PC-9 (cell line): ENCODE measurements at places on chromosomes 16 and 17. TPM values are rescaled to one million over a fixed set of nuclear protein-coding genes. Genes with fewer than 3 reads are reported as not detected.

- H3K27me3 ChIP-seq = no peaks in the 10 kb centered on the region
- no peak overlapping the region for H3K4me3 ChIP-seq
- H3K4me1 ChIP-seq = peaks cover 20% of the 10 kb centered on the region
- no peak overlapping the region for H3K27ac ChIP-seq
- H3K36me3 ChIP-seq = no peaks in the 10 kb centered on the region
Measured at GRCh38 chr16:14004031-14004728, 66.9 kb upstream of the MRTFB start.

DNA sequence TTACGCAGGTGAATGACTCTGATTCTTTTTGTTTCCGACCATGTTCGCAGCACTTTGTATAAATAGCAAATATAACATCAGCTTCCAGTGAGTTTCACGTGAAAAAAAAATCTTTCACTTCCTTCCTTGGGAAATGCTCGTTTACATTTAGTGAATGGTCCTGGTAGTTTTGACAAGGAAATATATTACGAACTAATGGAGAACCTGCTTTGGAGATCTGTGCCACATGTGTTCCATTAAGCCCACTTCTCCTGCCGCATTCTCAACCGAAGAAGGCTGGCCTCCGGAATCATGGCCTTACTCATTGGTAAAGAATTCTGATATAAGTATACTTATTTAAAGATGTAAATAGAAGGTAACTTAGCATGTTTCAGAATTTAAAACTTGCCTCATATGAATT is 3.6 kb downstream of the CRAMP1 start:
- no peak overlapping the region for H3K4me3 ChIP-seq
- H3K4me1 ChIP-seq = peaks cover 17% of the 10 kb centered on the region; the same call in 1 of the 2 replicates
- H3K27ac ChIP-seq = no peak overlapping the region
- DNase-seq = no peak
- no peaks in the 10 kb centered on the region for H3K27me3 ChIP-seq

DNA sequence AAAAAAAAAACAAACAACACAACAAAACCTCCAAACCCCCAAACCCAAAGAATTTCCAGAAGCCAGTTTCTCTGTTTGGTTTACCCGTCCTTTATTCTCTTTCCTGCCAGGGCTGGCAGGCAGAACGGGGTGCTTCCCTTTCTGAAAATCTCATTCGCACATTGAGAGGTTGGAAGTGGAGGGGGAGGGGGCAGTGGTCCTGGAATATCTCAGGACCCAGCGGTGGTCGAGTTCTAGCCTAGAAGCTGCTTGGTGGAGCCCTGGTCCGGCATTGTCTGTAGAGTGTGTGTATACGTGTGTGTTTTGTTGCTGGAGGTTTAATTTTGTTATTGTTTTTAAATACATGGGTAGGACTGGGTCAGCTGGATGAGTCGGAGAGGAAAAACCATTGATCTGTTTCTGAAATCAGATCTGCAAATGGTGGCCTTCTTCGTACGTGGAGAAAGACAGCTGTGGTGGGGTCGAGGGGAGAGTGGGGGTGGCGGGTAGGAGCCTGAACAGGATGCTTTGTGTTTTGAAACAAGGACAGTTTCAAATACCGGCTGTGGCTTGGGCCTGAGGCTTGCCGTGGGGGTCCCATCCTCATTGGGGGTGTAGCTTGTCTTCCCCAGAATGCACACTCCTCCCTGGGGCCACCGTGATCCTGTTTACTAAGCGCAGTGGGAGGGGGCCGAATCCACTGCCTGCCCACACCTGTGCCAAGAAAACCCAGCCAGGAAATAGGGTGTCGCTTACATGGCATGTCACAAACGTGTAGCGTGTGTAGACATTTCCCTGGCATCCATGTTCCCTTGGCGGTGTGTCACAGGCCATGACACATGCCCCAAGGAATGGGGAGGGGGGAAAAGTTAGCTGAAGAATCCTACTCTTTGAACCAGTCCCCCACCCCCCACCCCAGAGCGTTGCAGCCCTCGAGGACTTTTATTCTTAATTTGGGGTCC is 1.6 kb downstream of the CMIP start:
- peak overlapping the region; percentile 92 for H3K4me3 ChIP-seq
- peak overlapping the region; percentile 81 for H3K27ac ChIP-seq

DNA sequence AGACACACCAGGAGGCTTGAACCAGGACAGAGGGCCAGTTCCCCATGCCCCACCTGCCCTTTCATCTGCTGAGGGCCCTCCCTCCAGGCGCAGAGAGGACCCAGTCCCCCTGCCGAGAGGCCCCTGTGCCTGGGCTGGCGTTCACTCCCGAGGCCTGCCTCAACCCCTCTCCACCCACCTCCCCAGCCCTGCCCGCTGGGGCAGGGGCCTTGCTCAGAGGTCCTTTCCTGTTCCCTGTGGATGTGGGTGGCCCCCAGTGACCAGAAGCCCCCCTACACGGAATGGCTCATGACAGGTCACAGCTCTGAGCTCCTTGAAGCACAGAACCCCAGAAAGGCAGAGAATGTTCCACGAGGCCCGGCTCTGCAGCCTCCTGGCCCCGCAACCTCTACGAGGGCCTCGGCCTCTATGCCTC is 6.7 kb downstream of the TMC6 start:
- no peak overlapping the region for H3K27ac ChIP-seq
- H3K4me1 ChIP-seq = peaks cover 4% of the 10 kb centered on the region
- no peaks in the 10 kb centered on the region for H3K36me3 ChIP-seq
- no peak overlapping the region for H3K4me3 ChIP-seq
- no peaks in the 10 kb centered on the region for H3K27me3 ChIP-seq

DNA sequence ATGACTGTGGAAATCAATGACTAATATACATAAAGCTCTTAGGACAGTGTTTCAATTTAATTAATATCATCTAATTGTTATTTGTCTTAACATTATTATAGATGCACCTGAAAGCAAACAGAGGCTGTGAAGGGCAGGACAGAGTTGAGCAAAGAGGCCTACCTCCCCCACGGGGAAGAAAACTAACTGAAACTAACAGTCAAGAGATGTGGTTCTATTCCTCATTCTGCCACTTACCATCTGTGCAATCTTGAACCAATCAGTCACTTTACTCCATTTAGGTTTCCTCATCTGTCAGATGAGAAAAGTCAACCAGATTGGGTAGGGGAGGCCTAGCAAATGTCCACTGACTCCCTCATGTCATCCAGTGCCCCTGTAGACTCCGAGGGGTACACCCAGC is 59.1 kb downstream of the C17orf67 start:
- no peaks in the 10 kb centered on the region for H3K36me3 ChIP-seq
- H3K27me3 ChIP-seq = peaks cover 7% of the 10 kb centered on the region; the same call in 1 of the 2 replicates
- H3K27ac ChIP-seq = no peak overlapping the region
- H3K4me1 ChIP-seq = peaks cover 6% of the 10 kb centered on the region
- no peak overlapping the region for H3K4me3 ChIP-seq
- DNase-seq = no peak

- H3K36me3 ChIP-seq = no peaks in the 10 kb centered on the region
- H3K27ac ChIP-seq = no peak overlapping the region
- H3K27me3 ChIP-seq = peaks cover 10% of the 10 kb centered on the region; the same call in 1 of the 2 replicates
- no peak overlapping the region for H3K4me3 ChIP-seq
- no peak for DNase-seq
Measured at GRCh38 chr16:59849716-59850115, 1115.6 kb upstream of the GOT2 start.

DNA sequence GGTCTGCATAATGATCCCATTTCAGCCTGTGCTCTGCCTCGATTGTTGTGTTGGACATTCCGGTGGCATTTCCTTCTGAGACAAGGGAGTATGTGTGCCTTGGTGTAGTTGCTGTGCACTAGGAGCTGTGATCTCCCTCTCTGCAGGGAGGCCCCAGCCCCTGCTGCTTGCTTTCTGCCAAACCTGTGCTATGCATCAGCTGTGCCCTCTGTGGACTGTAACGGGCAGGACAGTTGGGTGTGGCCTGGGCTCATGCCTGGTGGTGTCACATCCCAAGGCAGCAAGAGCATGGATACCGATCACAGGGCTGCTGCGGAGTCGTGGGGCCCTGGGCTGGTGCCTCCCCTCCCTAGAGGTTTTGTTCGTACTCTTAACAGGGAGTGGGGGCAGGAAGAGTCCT is 3.8 kb upstream of the JPT2 start:
- no peak for DNase-seq
- H3K36me3 ChIP-seq = no peaks in the 10 kb centered on the region
- no peak overlapping the region for H3K4me3 ChIP-seq
- H3K4me1 ChIP-seq = peaks cover 8% of the 10 kb centered on the region
- H3K27me3 ChIP-seq = no peaks in the 10 kb centered on the region
- H3K27ac ChIP-seq = no peak overlapping the region

GRCh38 chr17:66829386-66829864 is 5.5 kb upstream of the CACNG5 start:
- no peaks in the 10 kb centered on the region for H3K36me3 ChIP-seq
- H3K27ac ChIP-seq = no peak overlapping the region
- no peak for DNase-seq
- H3K4me3 ChIP-seq = no peak overlapping the region
- H3K27me3 ChIP-seq = peaks cover 75% of the 10 kb centered on the region

- no peak overlapping the region for H3K27ac ChIP-seq
- DNase-seq = no peak
- no peaks in the 10 kb centered on the region for H3K4me1 ChIP-seq
- no peak overlapping the region for H3K4me3 ChIP-seq
Measured at GRCh38 chr16:49596648-49597291, 223.2 kb downstream of the C16orf78 start.

DNA sequence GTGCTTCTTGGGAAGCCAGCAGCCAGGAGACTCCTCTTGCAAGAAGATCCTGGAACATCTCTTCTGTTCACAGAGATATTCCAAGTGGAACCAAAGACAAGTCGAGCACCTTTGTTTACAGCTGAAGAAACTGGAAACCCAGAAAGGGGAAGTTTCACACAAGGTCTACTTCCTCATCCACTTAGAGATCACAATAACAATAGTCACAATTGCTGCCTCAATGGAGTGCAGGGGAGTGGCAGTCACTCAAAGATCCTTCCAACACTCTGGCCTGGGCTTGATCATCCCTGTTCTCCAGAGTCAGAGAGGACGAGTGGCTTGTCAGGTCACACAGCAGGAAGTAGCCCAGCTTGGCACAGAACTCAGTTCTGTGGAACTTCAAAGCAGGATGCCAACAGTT is 46.9 kb upstream of the SIAH1 start:
- no peaks in the 10 kb centered on the region for H3K36me3 ChIP-seq
- DNase-seq = no peak
- no peak overlapping the region for H3K4me3 ChIP-seq
- H3K27me3 ChIP-seq = no peaks in the 10 kb centered on the region

- H3K27me3 ChIP-seq = no peaks in the 10 kb centered on the region
- peaks cover 39% of the 10 kb centered on the region for H3K4me1 ChIP-seq
- no peak overlapping the region for H3K4me3 ChIP-seq
- peak overlapping the region; percentile 9; the same call in 1 of the 2 replicates for H3K27ac ChIP-seq
Measured at GRCh38 chr16:68491576-68491950, 43.3 kb upstream of the SMPD3 start.

DNA sequence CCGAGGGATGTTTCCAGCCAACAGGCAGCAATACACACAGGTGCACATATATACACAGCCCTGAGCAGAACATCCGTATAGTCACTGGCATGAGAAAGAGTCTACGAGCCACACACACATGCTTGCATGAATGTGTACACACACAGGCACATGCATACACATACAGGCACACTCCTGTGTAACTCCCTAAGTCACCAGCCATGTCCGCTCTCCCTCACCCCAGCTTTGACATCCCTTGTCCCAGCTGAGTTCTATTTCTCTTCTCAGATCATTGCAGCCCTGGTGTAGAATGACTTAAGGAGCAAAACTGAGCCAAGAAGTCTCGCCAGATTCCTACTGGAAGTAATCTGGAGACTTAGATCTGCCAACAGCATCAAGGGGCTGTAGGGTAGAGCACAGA is 13.1 kb downstream of the CDRT4 start:
- no peaks in the 10 kb centered on the region for H3K4me1 ChIP-seq
- H3K27ac ChIP-seq = no peak overlapping the region
- no peak for DNase-seq

GRCh38 chr17:57707892-57708291 is 37.2 kb downstream of the CCDC182 start:
- DNase-seq = no peak
- H3K4me1 ChIP-seq = no peaks in the 10 kb centered on the region
- no peak overlapping the region for H3K4me3 ChIP-seq
- H3K27ac ChIP-seq = no peak overlapping the region
- H3K27me3 ChIP-seq = peaks cover 65% of the 10 kb centered on the region
- H3K36me3 ChIP-seq = no peaks in the 10 kb centered on the region

- no peaks in the 10 kb centered on the region for H3K36me3 ChIP-seq
- H3K27me3 ChIP-seq = no peaks in the 10 kb centered on the region
- H3K4me1 ChIP-seq = peaks cover 16% of the 10 kb centered on the region
- H3K4me3 ChIP-seq = no peak overlapping the region
Measured at GRCh38 chr17:83154311-83155127, 75.1 kb downstream of the METRNL start.

GRCh38 chr16:87376660-87377059 is 6.9 kb downstream of the FBXO31 start:
- no peaks in the 10 kb centered on the region for H3K36me3 ChIP-seq
- DNase-seq = no peak
- H3K4me3 ChIP-seq = no peak overlapping the region
- no peak overlapping the region for H3K27ac ChIP-seq

GRCh38 chr17:8806926-8807550 is 7.9 kb upstream of the MFSD6L start:
- no peak overlapping the region for H3K4me3 ChIP-seq
- peaks cover 20% of the 10 kb centered on the region for H3K27me3 ChIP-seq
- DNase-seq = no peak
- no peaks in the 10 kb centered on the region for H3K4me1 ChIP-seq

DNA sequence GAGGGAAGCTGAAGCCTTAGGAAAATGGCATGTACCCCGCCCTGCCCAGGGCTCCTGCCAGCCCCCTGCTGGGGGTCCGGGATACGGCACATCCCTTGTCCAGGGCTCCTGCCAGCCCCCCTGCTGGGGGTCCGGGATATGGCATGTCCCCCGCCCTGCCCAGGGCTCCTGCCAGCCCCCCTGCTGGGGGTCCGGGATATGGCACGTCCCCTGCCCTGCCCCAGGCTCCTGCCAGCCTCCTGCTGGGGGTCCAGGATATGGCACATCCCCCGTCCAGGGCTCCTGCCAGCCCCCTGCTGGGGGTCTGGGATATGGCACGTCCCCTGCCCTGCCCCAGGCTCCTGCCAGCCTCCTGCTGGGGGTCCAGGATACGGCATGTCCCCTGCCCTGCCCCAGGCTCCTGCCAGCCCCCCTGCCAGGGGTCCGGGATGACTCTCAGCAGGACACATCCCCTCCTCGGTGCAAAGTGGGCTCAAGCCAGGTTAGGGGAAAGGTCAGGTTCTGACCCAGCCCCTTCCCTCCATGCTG is 43.2 kb downstream of the RPH3AL start:
- no peak for DNase-seq
- H3K4me3 ChIP-seq = no peak overlapping the region
- no peak overlapping the region for H3K27ac ChIP-seq
- H3K27me3 ChIP-seq = no peaks in the 10 kb centered on the region
- no peaks in the 10 kb centered on the region for H3K36me3 ChIP-seq

GRCh38 chr17:78253946-78254672 is 22.7 kb downstream of the TMEM235 start:
- DNase-seq = peak; percentile 70
- no peaks in the 10 kb centered on the region for H3K36me3 ChIP-seq
- peaks cover 12% of the 10 kb centered on the region; the same call in 1 of the 2 replicates for H3K4me1 ChIP-seq
- peak overlapping the region; percentile 75 for H3K4me3 ChIP-seq
- no peak overlapping the region for H3K27ac ChIP-seq

The CCL1 gene
- total RNA-seq = not detected in 2 replicates

The SMTNL2 gene
- not detected in 2 replicates for total RNA-seq

The SNX20 gene
- not detected in 2 replicates for total RNA-seq

The PIRT gene
- not detected in 2 replicates for total RNA-seq

The BCAS3 gene
- 25.4 and 26.0 TPM in 2 replicates for total RNA-seq

The KLHL10 gene
- not detected in 2 replicates for total RNA-seq

The KCTD19 gene
- 0.35 TPM in 1 of 2 replicates, not detected in the other for total RNA-seq

The TSNAXIP1 gene
- 1.9 and 2.2 TPM in 2 replicates for total RNA-seq

The TLCD3A gene
- total RNA-seq = 13.4 and 29.4 TPM in 2 replicates

The KRTAP4-5 gene
- not detected in 2 replicates for total RNA-seq

The IKZF3 gene
- total RNA-seq = 0.04 TPM in 1 of 2 replicates, not detected in the other

The ITGA2B gene
- 5.7 TPM in 2 replicates for total RNA-seq
